Mesenteric fat pad (tissue), 1 donor: ENCODE measurements at places on chromosomes 3 and 15.

GRCh38 chr3:149188494-149188893 is 33.1 kb downstream of the CP start:
- no peak for DNase-seq

- no peak for DNase-seq
Measured at GRCh38 chr3:154971771-154972326, 108.3 kb upstream of the MME start.

GRCh38 chr3:156605686-156606605 is 51.0 kb upstream of the SSR3 start:
- DNase-seq = no peak

- DNase-seq = no peak
Measured at GRCh38 chr3:104040896-104041295, 1325.8 kb upstream of the ALCAM start.

DNA sequence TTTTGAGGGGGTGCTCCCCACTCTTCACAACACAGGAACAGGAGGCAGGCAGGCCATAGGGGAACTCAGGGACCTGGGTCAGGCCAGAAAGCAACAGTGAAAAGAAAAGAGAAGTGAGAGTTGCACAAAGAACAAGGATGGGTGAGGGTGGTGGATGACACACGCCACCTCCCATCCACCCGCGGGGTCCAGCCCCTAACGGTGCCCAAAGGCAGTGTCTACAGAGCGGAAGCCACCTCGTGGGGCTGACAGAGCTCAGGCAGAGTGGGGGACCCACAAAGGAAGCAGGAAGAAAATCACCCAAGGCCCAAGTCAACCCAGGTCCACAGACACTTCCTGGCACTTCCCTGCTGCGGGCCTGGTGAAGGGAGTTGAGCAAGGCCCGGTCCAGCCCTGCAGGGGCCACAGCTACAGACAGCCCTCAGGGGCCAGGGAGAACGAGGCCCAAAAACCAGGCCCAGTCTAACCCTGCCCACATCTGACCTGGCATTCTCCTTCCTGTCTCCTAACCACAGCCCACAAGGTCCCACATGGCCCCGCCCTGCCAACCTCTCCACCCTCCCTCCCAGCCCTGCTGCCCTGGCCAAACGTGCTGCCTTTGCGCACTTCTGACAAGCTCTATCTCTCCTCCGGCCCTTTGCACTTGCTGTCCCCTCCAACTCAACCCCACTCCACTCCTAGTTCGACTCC is 5.9 kb downstream of the NUP210 start:
- no peak for DNase-seq

DNA sequence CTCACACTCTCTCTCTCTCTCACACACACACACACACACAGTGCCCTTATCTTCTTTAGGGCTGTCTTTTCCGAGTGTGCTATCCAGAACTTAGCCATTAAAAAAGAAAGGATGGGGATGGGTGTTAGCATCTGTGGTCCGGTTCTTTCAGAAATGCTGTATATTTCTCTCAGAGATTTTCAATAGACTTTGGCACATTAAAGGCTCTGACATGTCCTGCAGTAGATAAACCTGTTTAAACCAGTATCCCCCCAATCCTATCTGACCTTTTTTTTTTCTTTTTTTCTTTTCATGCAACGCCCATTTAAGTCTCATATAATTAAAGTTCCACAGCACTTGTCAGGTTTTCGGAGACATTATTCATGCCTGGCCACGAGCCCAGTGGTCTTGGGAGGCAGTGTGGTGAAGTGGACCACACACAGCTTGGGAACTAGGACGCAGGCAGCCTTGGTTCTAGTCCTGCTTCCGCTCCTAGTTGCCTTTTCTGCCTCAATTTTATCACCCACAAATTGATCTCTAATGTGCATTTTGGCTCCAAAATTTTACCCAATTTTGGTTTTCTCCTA is 13.3 kb downstream of the CAV3 start:
- DNase-seq = no peak

- no peak for DNase-seq
Measured at GRCh38 chr3:32780735-32781210, 37.0 kb upstream of the TRIM71 start.

DNA sequence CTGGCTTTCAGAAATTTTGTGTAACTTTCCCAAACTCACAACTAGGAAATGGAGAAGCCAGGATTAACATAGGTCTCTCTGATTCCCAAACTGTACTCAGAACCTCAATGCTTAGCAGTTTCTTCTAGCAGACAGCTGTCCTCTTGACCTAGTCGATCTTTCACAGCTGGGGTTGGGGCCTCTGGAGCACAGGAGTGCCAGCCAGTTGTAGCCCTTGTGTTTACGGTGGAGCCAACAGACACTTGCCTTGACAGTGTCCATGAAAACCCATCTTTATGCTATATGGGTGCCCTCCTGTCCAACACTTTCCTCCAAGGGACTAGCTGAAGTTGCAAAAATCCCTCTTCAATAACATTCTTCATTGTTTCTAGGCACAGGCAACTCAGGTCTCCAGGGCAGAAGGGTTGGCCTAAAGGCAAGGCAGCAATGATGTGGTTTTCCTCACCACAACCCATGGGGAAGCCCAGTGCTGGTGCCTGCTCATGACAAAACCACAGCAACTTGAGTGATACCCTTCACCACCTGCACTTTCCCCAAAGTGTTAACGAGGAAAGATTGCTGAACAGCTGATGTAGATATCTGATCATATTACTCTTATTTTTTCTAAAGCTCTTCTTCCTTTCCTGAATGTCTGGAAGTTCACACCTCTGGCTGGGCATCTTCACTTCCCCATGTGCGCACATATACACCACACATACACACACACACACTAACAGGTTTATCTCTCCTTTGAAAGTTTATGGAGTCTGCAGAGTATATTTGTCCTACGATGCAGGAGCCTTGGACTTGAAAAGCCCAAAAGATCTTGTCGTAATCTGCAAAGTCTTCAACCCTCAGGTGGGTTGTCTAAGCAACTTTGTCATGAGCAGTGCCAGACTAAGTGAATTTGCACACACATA is 11.0 kb upstream of the KNG1 start:
- DNase-seq = no peak

GRCh38 chr15:42616107-42616506 is 40.7 kb downstream of the STARD9 start:
- DNase-seq = no peak

GRCh38 chr3:9036404-9037131 is 73.3 kb upstream of the RAD18 start:
- DNase-seq = no peak

GRCh38 chr15:88498996-88499395 is 31.5 kb downstream of the MRPS11 start:
- no peak for DNase-seq

DNA sequence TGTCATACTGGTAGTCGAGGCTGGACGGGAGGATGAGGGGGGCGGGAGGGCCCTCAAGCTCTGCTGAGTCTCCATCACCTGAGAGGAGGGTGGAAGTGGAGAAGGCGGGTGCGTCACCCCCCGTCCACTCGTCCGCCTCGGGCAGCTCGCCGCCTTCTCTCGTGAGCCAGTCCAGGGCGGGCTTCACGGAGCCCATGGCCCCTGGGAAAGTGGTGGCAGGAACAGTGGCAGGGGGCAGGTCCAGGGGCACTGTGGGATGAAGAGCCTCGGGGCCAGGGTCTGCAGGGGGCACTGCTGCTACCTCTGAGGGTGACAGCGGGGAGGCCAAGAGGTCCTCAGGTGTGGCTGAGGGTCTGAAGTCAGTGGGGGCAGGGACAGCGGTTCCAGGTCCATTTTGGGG is 10.3 kb downstream of the PLXNB1 start:
- no peak for DNase-seq

GRCh38 chr3:135325726-135326235 is 530.7 kb downstream of the EPHB1 start:
- no peak for DNase-seq

- DNase-seq = no peak
Measured at GRCh38 chr15:98231696-98232440, 271.4 kb downstream of the ARRDC4 start.

DNA sequence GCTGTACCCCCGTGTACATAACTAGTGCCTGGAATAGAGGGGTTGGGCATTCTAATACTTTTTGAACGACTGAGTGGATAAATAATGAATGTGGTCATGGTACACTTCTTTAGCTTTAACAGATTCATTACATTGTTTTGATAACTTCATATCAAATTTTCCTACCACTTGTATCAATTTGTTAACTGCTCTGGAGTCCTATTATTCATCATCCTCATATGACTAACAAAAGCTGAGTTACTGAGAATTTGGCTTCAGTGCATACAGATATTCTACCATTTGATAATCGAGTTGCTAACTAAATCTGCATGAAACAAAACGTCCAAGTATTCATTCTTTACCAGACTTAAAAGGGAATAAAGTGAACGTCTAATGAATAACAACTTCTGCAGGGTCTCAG is 31.7 kb downstream of the FRMD5 start:
- DNase-seq = no peak

GRCh38 chr15:69988541-69989225 is 109.0 kb downstream of the TLE3 start:
- no peak for DNase-seq

DNA sequence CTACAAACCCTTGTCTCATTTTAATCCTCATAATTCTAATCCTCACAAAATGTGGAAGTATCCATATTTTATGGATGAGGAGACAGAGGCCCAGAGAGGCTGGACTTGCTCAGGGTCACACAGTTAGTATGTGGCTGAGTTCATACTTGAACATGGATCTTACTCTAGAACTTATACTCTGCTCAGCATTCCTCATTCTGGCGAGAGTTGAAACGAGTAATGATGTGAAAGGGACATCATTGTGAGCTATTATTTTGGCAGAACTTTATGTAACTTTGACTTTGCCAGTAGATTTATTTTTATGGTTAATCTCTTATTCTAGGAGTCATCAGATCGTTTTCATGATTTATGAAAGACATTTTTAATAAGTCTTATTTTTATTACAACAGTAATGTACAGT is 17.5 kb downstream of the AKAP13 start:
- no peak for DNase-seq

DNA sequence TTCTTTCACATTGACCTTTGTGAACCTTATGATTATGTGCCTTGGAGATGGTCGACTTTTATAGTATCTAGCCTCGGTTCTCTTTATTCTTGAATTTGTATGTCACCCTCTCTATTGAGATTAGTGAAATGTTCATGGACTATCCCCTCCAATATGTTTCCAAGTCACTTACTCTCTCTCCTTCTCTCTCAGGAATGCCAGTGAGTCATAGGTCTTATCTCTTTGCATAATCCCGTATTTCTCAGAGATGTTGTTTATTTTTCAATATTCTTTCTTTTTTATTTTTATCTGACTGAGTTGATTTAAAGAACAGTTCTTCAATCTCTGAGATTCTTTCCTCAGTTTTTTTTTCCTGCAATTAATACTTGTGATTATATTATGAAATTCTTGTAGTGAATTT is 411.6 kb upstream of the CADM2 start:
- no peak for DNase-seq

DNA sequence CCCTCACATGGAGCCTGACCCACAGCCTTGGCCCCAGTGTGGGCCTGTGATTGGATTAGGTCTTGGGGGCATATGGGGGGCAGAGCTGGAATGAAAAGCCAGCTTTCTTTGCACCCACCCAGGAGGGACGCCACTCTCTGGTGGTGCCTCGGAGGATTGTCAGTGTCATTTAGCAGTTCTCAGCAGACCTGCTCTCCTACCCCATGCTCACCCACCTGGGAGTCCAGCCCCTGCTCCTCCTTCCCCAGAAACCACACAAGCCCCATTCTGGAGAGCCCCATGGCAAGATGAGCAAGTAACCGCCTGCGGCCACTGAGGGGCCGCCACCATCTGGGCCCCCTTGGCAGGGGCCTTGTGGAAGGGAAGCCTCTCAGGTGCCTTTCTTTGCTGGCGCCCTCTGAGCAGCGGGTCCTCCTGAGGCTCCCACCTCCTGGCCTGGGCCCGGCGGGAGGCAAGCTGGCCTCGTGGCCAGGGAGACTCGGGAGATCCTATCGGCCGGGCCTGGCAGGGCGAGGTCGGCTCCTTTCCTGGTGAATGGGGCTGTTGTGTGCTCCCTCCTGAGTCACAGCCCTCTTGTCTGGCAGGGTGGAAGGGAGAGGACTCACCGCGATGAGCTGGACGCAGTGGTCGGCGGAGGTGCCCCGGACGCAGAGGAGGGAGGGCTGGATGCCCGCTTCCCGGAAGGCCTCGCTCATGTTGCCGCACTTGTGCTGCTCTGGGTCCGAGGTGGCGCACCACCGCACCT is 2.3 kb downstream of the MELTF start:
- peak; percentile 85 for DNase-seq

DNA sequence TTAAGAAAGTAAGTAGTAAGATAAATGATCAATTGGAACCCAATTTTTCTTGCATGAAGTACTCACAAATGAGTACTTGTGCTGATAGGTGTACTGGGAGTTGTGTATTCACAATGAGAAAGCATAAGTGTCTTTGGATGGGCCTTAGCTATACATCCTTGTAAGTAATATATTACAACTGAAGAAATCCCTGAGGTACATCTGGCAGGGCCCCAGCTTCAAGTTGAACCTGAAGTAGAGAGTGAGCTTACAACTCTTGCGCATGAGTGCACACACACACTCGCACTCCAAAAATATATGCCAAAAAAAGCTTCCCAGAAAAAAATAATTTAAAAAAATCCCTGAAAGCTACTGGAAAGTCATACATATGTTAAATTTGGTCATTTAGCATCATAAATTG is 222.5 kb downstream of the ROBO2 start:
- no peak for DNase-seq
